CD4-positive, alpha-beta T cell treated with Interferon alpha-2 for 1 hour (primary cell): ENCODE measurements at places on chromosomes 5 and 9.

- no peak for DNase-seq
Measured at GRCh38 chr9:119164716-119165115, 204.5 kb downstream of the BRINP1 start.

DNA sequence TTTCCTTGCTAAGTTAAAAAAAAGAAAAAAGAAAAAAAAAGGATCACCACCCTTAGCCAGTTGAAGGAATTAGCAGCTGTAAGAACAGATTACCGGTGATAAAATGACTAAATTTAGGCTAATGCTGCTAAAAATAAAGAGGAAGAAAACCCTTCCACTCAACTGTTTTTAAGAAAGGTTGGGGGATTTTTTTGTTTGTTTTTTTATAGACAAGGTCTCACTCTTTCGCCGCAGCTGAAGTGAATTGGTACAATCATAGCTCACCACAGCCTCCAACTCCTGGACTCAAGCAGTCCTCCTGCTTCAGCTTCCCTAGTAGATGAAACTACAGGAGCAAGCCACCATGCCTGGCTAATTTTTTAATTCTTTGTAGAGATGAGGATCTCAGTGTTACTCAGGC, 101.7 kb downstream of the SNCAIP start:
- no peak for DNase-seq

DNA sequence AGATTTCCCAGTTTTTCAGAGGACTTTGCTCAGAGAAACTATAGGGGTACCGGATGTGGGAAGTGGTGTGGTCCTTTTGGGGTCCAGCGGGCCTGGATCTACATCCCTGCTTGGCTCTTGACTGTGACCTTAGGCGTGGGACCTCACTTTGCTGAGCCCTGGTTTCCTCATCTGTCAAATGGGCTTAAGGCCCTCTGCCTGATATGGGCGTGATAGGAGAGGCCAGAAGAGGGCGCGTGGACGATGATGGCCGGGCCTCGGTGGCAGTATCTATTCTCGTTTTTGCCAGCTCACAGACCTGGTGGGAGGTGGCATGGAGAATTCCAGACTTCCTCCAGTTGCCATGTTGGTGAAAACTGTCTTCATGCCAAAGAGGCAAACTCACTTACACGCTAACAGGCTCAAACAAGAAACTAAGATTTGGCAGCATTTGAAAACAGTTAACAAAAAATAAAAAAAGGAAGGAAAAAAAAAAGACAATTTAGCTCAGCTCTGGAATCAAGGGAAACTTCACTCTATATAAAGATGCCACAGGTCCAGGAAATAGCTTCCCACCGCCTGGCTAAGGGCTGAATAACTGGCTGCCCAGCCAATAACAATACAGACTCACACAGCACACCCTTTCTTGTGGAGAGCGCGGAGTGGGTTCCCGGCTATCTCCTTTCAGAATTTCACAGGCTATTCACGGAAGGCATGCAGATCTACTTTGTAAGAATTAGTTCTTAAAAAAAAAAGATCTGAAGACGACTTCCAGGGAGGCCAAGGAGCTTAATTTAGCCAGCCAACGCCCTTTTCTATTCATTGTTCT, 1.7 kb downstream of the SH3PXD2B start:
- DNase-seq, result no peak

- no peak for DNase-seq
Measured at GRCh38 chr9:113879318-113879717, 3.2 kb downstream of the ZNF618 start.

- no peak for DNase-seq
Measured at GRCh38 chr5:127008300-127008975, 21.9 kb downstream of the MARCHF3 start.

GRCh38 chr9:90813046-90813445, 11.4 kb downstream of the SYK start:
- no peak for DNase-seq
